ENCODE measurements at places on chromosomes 7 and 10. TPM values are rescaled to one million over a fixed set of nuclear protein-coding genes. Genes with fewer than 3 reads are reported as not detected.

The NPTX2 gene
- 1.3 TPM for total RNA-seq

The CYP2W1 gene
- not detected for total RNA-seq

The ATP6V1F gene
- 76.3 TPM for total RNA-seq

The OIT3 gene
- 0.09 TPM for total RNA-seq

The ENO4 gene
- total RNA-seq = 0.28 TPM

The FFAR4 gene
- not detected for total RNA-seq

The DPYSL4 gene
- 14.7 TPM for total RNA-seq

The NACAD gene
- 0.18 TPM for total RNA-seq

The FGF8 gene
- not detected for total RNA-seq

The CALN1 gene
- total RNA-seq = not detected

All from endothelial cell of coronary artery (primary cell).